ENCODE measurements at places on chromosomes 4 and X. TPM values are rescaled to one million over a fixed set of nuclear protein-coding genes. Genes with fewer than 3 reads are reported as not detected.

GRCh38 chrX:40176351-40177116 lies 78.8 kb upstream of the BCOR start:
- DNase-seq: peak; percentile 7

GRCh38 chr4:71417150-71417549 lies 78.3 kb downstream of the SLC4A4 start:
- DNase-seq: no peak

- DNase-seq: no peak
Observed at GRCh38 chrX:52933976-52934703, 24.2 kb downstream of the FAM156A start.

GRCh38 chr4:17866810-17867209 lies 56.0 kb downstream of the NCAPG start:
- no peak for DNase-seq

DNA sequence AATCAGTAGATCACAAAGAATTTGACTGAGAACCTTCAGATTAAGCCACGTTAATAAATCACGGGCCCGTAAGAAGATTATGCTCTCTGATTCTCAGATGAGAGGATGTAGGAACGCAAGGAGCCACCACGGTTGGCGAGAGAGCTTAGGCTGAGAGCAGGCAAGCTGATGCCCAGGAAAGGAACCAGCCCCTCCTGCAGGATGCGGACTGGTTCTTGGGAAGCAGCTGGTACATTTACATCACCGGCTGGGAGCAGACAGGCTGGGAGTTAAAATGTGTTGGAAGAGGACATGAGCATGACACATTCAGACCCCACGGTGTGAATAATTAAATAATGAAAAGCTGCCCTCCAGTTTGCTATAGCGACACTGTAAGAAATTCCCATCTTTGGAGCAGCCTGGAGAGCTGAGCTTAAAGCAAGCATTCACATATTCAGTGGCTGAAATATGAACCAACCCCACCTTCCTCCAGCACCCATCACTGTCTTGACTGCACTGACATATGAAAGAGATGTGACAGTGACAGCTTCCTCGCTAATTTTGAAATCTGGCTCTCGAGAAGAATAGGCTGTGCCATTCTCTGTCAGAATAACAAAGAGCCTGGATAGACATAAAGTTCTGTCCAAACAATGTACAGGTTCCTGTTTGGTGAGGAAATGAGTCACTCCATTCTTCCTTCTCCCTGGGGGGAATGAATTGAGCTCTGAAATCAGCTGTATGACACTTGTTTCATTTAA lies 33.1 kb downstream of the LNX1 start:
- DNase-seq: peak; percentile 68

DNA sequence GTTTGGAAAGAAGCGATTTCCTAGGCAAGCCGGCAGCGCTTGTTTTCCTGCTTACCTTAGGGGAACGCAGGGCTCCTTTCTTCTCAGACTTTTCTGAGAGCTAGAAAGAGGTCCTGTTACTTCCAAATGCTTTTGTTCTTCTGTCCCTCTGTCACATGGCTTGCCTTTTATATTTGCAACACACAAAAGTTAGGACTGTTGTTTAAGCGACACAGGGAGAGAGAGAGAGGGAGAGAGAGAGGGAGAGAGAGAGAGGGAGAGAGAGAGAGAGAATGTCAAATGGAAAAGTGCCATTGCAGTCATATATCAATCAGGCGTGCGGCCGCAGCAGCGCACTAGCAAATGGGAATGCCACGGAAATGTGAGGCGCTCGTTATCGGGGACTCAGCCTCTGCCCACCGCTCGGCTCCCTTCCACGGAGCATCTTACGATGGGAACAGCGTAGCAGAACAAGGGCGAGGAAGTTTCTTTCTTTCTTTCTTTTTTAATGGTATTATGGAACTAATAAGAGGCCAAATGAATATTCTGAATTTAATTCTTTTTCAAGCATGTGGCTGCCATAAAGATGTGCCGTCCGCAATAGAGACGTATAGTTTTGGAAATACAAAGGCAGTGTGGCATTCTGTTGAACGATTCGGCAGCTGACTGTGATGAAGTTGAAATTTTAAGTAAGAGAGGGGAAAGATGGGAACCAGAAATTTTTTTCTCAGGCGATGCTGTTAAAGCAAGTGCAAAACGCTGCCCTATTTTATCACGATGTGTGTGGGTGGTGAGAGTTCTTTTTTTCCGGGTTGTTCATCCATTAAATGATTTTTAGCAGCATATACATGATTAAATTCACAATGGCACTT lies at the start of gene NDP:
TSS of gene NDP (minus strand) at position 142 of the 851 bp plus-strand sequence. CDS start 14,745 bp downstream, outside the sequence.
- DNase-seq: no peak

GRCh38 chr4:42401171-42401570 lies 3.9 kb downstream of the SHISA3 start:
- no peak for DNase-seq

TBX22 gene
- total RNA-seq: not detected

MND1 gene
- 5.7 TPM for total RNA-seq
